ENCODE measurements at places on chromosomes 16 and 17. TPM values are rescaled to one million over a fixed set of nuclear protein-coding genes. Genes with fewer than 3 reads are reported as not detected.

DNA sequence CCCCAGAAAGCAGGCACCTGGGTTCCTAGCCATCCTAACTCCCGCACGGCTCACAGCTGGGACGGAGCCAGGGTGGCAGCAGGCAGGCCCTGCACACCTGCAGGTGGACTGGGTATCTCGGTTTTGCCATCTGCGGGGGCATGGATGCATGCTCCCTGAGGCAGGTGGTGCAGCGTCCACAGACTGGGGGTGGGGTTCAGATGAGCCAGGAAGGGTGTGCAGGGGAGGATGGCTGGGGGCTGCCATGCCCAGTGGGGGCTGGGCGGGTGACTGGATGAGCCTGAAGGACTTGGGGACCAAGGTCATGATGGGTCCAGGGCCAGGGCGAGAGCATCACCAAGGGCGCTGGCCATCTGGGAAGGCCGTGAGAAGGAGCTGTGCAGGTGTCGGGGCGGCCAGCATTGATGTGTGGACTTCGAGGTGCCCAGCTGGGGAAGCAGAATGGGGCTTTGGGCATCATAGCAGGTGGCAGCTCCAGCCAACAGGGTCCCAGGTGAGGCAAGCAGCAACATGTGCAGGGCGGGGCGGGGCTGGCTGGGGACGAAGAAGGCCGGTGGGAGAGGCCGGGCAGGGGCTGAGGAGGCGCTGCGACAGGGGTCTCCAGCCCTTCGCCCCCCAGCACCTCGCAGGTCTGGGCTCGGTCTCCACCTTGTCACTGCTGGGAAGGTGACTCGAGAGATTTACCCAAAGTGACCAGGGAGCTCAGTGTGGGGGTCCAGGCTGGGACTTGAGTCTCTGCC lies 41.0 kb upstream of the ZNF469 start:
- no peak for DNase-seq

- no peak for DNase-seq
Measured at GRCh38 chr17:2335726-2336214, 487 bp downstream of the TSR1 start.

DNA sequence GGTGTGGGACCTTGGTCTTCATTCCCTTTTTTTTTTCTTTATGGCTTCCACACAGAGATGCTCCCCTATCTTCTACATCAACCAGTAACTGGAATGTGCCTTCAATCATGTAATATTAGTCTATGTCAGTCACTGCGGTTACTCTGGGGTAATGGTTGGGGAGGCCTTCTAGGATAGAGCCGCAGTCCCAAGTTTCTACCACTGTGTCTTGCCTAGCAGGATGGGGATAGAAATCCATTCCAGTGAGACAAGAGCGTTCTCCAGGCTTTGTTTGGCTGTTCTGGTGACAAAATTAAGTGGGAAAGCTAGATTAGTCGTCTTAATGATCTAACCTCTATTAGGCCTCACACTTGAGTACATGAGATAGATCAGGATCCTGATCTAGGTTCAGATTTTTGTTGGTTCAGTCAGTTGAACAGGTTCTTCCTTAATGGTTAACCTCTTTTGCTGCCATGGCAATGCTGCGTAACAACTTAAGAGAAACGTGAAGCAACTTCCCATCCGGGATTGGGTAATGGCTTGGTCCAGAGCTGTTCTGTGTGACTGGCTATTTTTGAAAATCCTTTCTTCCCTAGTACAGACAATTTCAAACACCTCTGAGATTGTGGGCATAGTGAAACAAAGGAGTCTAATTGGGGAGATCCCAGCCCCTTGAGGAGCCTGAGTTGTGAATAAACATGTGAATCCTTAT lies 8.7 kb downstream of the MSL1 start:
- DNase-seq = no peak

DNA sequence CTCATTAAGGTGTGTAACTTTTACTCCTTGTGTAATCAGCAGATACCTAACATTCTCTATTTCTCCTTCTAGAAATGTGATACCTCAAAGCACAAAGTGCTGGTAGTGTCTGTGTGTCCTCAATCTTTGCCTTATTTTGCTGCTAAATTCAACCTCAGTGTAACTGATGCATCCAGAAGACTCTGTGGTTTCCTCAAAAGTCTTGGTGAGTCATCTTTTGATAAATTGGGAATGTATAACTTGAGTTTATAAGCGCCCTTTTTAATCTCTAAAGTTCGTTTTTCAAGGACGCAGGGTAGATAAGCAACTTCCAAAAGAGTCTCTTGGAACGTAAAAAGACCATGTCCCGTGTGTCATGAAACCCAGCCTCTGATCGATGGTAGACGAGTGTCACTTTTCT lies 10.2 kb downstream of the NARF start:
- no peak for DNase-seq

DNA sequence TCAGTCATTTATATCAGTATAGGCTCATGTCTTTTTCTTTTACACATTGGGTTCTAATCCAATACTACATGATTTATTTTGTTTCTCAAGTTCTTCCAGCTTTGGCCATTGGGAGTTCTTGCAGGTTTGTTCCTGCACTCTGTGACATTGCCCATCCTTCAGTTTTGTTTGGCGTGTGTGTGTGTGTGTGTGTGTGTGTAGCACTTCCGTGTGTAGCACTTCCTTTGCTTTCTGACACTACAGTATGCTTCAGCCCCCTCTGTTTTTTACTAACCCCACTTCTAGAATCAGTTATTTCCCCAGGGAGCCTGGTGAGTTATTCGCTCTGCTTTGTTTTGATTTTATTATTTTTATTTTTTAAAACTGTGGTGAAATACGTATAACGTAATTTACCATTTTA lies 75.6 kb upstream of the LGALS9 start:
- no peak for DNase-seq

The G6PC1 gene
- not detected for total RNA-seq

The WNT9B gene
- total RNA-seq = not detected

Data from CD4-positive, CD25-positive, alpha-beta regulatory T cell (primary cell).